ENCODE measurements at places on chromosomes 7 and 10. TPM values are rescaled to one million over a fixed set of nuclear protein-coding genes. Genes with fewer than 3 reads are reported as not detected.

Gene CLCN1
- polyA plus RNA-seq = not detected

Gene ANXA7
- 67.4 TPM for polyA plus RNA-seq

Gene PDE1C
- polyA plus RNA-seq = 4.1 TPM

Gene CCAR1
- 19.9 TPM for polyA plus RNA-seq

Gene HOXA13
- not detected for polyA plus RNA-seq

Gene DOCK1
- 11.1 TPM for polyA plus RNA-seq

Gene CYP26C1
- not detected for polyA plus RNA-seq

Gene PPP1R17
- polyA plus RNA-seq = not detected

Gene ADCYAP1R1
- polyA plus RNA-seq = 0.80 TPM

Gene CWF19L1
- 12.5 TPM for polyA plus RNA-seq

Gene SNX8
- polyA plus RNA-seq = 11.7 TPM

Gene SSBP1
- 198 TPM for polyA plus RNA-seq

Gene GIMAP1
- 2.7 TPM for polyA plus RNA-seq

Gene LIPM
- not detected for polyA plus RNA-seq

Gene CXCL12
- polyA plus RNA-seq = 11.6 TPM

Gene ANKRD30A
- not detected for polyA plus RNA-seq

Gene CALCR
- not detected for polyA plus RNA-seq

Gene ZNHIT1
- 117 TPM for polyA plus RNA-seq

Gene STEAP4
- polyA plus RNA-seq = 1.5 TPM

Gene CCL24
- 2.1 TPM for polyA plus RNA-seq

Gene DNAH11
- under 0.01 TPM for polyA plus RNA-seq

Gene HOXA4
- polyA plus RNA-seq = 17.0 TPM

Gene PMS2
- polyA plus RNA-seq = 4.0 TPM

Gene AKR1C2
- polyA plus RNA-seq = 61.5 TPM

Gene PDZD7
- polyA plus RNA-seq = 0.76 TPM

Gene GRM8
- 0.25 TPM for polyA plus RNA-seq

Gene STEAP1
- polyA plus RNA-seq = 2.0 TPM

Gene SORBS1
- 34.4 TPM for polyA plus RNA-seq

Gene AMPH
- 3.1 TPM for polyA plus RNA-seq

Gene GNAT3
- polyA plus RNA-seq = not detected

Gene NXPH1
- polyA plus RNA-seq = not detected

Gene TBXAS1
- 7.9 TPM for polyA plus RNA-seq

Gene MLXIPL
- 2.4 TPM for polyA plus RNA-seq

Gene FAM24A
- not detected for polyA plus RNA-seq
